ENCODE measurements at places on chromosomes 3 and 15.

DNA sequence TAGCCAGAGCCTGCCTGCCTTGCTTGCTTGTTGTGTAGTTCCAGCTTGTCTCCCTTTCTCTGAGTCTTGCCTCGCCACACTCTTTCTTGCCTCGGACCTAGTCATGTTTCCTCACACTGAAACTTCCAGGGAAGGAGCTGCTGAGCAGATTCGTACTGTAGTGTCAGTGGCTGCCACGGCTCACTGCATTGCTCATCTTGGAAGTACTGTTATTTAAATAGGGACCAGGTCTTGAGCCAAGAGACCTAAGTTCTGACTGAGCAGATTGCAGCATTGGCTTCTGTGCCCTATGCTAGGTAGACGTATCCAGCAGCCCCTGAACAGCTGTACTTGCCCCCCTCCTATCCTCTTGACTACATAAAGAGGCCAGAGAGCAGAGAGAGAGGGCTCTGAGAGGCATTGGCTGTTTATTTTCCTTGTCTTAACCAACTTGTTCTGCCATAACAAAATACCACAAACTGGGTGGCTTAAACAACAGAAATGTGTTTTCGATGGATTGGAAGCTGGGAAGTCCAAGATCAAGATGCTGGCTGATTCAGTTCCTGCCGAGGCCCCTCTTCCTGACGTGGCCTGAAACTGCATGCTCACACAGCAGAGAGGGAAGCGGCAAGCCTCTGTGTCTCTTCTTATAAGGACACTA, 5.8 kb upstream of the RARRES1 start:
- no peak for DNase-seq

- DNase-seq: no peak
These were observed 13.8 kb downstream of the PTPN9 start for GRCh38 chr15:75565062-75565970.

DNA sequence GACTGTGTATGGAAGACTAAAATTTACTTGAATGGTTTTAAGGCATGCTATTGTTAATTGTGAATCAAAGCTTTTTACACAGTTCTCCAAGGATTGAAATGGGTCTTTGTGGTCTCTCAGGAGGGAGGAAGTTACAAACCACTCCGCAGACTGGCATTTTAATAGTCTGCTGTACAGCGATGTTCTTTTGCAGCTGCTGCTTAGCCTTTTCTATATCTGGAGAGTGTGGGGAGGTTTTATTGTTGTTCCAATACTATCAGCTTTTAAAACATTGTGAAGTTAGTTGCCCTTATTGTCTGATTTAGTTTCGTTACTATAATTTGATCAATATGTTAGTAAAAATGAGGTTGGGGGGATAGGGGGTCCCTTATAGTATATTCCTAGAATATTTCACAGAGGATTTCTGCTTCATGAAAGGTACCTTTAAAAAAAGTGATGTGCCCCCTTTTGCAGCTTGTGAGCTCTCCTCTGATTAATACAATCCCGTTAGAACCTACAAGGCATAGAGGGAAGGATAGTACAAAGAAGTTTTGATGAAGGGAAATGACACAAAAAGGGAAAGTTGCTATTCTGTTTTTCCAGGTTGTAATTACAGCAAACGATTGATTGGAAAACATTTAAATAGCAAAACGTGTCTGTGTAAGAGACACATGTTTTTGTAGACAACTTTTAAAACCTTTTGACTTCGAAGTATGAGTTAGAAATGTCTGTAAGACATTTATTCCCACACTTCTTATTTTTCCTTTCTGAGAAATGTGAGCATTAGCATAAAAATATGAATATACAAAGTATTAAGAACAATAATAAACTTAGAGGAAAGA, 158.3 kb upstream of the CGNL1 start:
- no peak for DNase-seq

GRCh38 chr3:102532901-102533300, 98.1 kb downstream of the ZPLD1 start:
- no peak for DNase-seq

- DNase-seq: no peak
These were observed 29.2 kb upstream of the CYP11A1 start for GRCh38 chr15:74396445-74397238.

GRCh38 chr3:126746395-126747177, 42.5 kb downstream of the CHCHD6 start:
- peak; percentile 47 for DNase-seq

DNA sequence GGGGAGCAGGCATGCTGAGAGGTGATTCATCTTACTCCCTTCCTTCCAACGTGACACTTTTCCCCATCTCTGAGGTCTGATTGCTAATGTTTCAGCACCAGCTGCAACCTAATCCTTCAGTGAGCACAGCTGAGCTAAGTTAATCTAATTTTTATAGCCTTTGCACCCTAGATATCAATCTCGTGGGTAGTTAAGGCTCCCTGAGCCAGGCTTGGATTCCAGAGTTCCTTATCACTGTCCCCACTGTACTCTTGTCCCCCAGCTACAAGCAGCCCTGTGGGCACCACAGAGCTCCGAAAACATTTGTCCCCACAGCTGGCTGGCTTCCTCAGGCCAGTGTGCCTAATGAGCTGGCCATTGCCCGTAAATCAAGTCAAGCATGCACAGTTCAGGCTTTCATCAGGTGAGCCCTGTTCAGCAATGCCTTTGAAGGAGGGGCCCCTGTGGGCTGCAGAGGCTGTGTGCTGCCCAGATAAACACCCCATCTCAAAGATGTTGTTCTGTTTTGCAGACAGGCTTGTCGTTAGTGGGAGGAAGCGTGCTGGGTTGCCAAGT, 376.9 kb upstream of the RASGRP1 start:
- no peak for DNase-seq

- DNase-seq: no peak
These were observed 21.9 kb upstream of the ZBTB47 start for GRCh38 chr3:42631620-42632019.

DNA sequence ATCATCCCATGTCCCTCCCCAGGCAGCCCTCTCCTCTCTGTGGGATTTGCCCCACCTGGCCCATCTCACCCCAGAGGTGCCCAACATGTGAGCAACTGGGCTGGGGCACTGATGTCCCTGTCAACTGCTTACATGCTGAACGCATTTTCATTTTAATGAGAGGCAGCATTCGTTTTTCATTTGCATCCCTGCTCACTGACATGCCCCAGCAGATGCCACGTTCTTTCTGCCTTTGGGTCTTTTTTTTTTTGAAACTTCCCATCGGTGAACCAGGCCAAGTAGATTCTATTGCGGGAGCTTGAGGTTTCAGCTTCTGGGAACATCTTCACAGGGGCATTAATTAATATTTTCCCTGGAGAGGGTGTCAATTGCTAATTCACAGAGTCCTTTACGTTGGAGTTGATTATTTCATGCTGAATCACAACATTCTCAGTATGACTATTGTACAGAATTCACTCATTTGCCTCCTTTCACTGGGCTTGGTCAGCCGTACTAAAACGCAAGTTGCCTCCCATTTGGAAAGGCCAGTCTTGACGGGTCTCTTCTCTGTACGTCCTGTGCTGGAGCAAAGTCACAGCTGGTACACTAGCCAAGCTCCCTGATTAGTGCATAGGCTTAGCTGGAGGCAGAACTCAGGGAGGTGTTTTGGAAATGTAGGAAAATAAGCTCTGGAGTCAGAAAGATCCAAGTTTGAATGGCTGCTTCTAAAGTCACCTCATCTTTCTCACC, 69.8 kb downstream of the CHRNA7 start:
- no peak for DNase-seq

- DNase-seq: no peak
These were observed 3.9 kb downstream of the C3orf22 start for GRCh38 chr3:126554560-126555525.

DNA sequence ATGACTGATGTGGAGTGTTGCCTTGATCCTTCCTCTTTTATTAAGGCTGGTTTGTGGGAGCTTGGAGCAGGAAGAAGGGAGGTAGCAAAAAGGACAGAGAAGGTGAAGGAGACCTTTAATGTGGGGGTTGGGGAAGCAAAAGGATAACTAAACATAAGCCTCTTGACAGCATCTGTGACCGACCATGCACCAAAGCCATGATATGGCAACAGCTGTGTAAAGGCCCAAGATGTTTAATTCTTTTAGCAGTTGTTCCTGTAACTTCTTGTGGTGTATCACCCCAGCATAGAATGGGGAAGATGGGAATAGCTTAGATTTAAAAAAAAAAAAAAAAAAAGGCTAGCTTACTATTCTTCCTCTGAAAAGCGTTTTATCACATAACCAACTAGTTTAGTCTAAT, 194.7 kb downstream of the KLHL25 start:
- no peak for DNase-seq

DNA sequence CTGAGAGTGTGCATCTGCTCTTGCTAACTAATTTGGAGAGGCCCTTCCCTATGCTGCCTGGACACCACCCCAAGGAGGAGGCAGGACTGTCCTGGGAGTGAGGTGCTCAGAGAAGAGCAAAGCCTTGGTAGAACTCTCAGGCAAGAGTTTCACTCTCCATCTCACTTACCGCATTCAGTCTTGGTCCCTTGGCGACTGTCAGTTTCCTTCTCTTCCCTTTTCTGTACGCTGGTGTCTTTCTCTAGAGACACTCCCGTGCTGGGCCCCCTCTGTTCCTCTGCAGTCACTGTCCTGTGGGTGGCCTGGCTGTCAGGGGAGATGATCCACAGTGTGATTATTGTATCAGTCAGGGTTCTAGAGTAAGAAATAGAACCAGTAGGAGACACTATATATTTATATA, 44.0 kb downstream of the IDH2 start:
- DNase-seq: no peak

DNA sequence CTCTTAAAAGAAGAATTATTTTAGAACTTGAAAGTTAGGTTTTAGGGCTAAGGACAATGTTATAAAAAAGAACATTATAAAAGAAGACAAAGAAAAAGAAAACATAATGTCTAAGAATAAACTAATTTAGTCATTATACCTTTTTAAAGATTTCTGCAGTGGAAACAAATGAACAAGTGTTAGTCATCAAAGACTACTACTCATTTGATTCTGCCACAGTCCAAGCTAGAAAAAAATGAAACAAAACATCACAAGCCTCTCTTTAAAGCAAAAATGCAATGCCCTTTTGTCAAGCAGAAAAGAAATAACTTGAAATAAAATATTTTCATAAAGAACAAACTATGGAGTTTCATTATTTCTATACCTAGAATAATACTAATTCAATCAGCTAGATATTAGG, 102.0 kb downstream of the TBC1D5 start:
- DNase-seq: no peak

DNA sequence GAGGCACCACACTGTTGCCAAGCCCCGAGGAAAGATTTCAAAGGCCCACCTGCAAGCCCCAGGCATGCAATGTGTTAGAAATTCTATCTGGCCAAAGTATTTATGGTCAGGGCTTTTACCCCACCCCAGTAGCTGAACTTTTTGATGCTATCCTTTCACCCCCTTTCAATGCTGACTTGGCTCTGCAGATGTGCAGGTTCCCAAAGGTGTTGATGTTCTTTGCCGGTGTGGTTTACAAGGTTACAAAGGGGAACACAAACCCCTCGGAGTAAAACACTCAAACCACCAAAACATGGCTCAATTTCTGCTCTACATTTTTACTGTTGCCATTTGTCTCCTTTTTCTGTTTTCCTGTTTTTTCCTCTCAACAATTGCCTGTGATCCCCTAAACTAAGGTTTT, 145.4 kb upstream of the BNIP2 start:
- DNase-seq: no peak

DNA sequence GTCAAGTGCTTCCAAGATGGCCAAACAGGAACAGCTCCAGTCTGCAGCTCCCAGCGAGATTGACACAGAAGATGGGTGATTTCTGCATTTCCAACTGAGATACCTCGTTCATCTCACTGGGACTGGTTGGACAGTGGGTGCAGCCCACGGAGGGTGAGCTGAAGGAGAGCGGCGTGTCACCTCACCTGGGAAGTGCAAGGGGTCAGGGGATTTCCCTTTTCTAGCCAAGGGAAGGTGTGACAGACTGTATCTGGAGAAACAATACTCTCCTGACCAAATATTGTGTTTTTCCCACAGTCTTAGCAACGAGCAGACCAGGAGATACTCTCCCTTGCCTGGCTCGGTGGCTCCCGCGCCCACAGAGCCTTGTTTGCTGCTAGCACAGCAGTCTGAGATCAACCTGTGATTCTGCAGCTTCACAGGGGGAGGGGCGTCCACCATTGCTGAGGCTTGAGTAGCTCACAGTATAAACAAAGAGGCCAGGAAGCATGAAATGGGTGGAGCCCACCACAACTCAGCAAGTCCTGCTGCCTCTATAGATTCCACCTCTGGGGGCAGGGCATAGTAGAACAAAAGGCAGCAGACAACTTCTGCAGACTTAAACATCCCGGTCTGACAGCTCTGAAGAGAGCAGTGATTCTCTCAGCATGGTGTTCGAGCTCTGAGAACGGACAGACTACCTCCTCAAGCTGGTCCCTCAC, 293.5 kb upstream of the SUCLG2 start:
- no peak for DNase-seq

- DNase-seq: peak; percentile 55
These were observed at the start of gene ZNF385D for GRCh38 chr3:21750831-21751391. ZNF385D (minus strand) TSS chr3:21751210; CDS start chr3:21750916, 294 bp downstream.

DNA sequence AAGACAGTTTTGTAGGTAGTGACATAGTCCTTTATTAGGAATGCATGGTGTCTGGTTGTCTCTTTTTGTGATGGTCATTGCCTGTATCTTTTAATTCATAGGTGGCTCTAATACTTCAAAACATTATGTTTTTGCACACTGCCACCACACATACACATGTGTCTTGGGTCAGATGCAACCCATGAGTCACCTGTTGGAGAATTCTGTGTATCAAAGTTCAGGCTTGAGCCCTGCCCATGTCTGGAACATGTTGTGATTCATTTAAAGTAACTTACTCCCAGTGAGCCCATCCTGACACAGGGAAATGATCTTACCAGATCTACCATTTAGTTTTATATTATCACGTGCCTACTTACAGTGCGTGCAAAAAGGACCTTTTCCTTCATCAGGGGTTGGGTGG, 142.7 kb downstream of the GHSR start:
- DNase-seq: no peak

DNA sequence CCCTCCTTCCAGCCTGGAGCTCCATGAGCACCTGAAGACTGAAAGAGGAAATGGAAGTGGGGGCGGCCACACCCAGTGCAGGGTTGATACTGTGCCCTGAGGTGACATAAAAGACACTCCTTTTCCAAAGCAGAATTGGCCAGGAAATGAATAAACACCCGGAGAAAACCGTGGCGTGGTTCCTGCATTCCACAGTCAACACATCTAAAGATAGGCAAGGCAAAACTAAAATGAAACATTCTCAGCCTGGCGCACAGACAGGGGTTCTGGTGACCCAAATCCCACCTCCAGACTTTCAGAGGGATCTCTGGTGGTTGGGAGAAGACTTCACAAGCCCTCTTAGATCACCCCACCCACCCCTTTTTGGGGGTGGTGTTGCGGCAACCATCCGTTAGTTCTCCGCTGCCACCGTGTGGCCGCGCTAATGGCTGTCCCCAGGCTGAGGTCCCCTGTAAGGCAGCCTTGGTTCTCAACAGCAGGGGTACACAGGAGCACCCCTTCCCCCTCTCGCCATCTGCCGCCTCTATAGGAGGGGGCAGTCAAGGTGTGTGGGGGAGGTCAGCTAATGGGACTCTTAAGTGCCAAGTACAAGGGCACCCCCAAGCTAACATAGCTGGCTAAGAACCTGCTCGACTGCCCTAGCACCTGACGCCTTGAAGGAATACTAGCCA, 2.5 kb upstream of the MST1R start:
- peak; percentile 69 for DNase-seq

GRCh38 chr3:30628205-30628900, 22.0 kb downstream of the TGFBR2 start:
- no peak for DNase-seq

Measured in right lung (tissue), 10 donors.